Activated CD4-positive, alpha-beta memory T cell treated with anti-CD3 and anti-CD28 coated beads, Interleukin-2, amount 10 ng/mL, durations not matched to agents 7 days and 5 days (primary cell): ENCODE measurements at places on chromosomes 1 and 21. TPM values are rescaled to one million over a fixed set of nuclear protein-coding genes. Genes with fewer than 3 reads are reported as not detected.

The SMYD3 gene
- 18.7 TPM for total RNA-seq

The TMPRSS15 gene
- not detected for total RNA-seq

The ERG gene
- not detected for total RNA-seq

The FCAMR gene
- not detected for total RNA-seq

The TNNI3K gene
- total RNA-seq: not detected

The DNASE2B gene
- not detected for total RNA-seq

The BATF3 gene
- 56.5 TPM for total RNA-seq

The DUSP12 gene
- total RNA-seq: 23.4 TPM
